ENCODE measurements at places on chromosomes 3 and 15.

DNA sequence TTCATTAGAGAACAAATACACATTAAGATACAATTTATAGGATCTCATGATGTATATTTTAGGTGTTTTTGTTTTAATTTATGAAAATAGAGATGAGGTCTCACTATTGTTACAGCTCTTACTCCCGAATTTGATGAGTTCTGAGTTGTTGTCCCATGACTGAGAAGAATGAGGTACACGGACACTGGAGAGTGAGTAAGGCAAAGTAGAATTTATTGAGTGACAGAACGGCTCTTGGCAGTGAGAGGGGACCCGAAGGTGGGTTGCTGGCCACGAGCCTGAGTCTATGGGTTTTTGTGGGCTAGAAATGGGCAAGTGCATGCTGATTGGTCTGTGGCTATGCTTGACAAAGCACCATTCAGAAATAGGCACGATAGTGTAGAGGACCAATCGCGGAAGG is 3.1 kb upstream of the RNF168 start:
- DNase-seq: no peak

GRCh38 chr3:29212789-29213433 is 68.0 kb upstream of the RBMS3 start:
- no peak for DNase-seq

GRCh38 chr3:60792249-60792852 is 458.9 kb downstream of the FHIT start:
- DNase-seq: no peak

DNA sequence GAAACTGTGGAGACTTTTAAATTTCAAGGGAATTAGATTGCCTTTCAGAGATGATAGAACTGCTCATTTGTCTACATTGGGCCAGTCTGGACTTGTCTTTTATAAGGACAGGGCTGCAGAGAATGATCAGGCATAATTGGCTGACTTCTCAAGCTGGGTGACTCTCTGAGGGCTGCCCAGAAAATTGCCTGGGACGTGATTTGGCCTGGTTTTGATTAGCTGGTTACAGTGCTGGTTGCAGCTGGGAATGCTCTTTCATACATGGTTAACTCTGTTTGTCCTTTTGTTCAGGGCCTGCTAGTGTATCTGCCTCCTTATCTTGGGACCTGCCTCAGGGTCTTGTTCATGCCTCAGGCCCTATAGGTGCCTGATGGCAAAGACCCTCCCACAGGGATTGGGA is 245.6 kb downstream of the CLSTN2 start:
- peak; percentile 2 for DNase-seq

DNA sequence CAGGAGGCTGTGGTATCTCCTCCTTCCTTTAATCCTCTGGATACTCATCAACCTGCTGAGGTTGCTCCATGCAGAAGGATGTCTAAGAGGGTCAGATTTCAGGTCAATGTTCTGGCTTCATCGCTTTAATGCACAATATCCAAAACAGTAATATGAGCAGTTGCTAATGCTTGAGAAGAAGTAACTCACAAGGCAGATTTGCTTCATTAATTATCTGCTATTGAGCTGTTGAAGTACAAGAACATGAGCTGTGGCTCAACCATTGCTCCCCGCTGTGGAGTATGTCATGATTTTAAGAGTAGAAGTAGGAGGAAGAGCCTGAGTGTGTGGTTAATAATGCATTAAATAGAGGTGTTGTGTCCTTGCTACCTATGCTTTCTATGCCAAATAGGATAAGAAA is 1412.9 kb upstream of the ALCAM start:
- DNase-seq: no peak

DNA sequence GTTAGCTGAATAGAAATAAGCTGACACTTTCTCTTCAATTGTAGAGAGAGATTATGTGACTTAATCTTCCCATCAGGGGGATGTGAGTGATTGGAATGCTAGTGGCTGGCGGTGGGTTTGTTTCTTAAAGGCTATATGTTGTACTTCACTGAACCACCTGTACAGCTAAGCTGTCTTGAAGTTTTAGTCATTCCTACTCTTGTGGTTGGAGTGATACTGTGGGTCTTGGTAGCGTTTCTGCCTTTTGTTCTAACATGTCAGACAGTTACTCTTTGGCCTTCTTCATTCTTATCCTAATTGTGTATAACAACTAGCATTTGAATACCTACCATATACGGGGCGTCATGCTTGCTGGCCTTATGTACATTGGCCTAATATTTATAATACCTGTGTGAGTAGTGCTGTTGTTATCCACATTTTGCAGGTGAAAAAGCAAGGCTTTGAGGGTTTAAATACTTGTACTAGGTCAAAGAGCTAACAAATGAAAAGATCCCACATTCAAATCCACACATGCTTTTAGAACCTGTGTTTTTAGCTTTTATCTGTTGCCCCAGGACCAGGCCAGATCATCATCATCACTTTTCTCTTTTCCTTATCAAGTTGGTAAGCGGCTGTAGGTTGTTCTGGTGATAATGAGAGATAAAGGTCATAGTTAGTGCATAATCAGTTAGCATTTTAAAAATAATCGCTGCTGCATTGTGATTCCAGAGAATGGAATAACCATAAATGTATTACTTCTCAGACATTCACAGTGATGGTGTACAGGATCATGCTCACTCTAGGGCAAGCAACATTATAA is 50.2 kb downstream of the AKAP13 start:
- no peak for DNase-seq

DNA sequence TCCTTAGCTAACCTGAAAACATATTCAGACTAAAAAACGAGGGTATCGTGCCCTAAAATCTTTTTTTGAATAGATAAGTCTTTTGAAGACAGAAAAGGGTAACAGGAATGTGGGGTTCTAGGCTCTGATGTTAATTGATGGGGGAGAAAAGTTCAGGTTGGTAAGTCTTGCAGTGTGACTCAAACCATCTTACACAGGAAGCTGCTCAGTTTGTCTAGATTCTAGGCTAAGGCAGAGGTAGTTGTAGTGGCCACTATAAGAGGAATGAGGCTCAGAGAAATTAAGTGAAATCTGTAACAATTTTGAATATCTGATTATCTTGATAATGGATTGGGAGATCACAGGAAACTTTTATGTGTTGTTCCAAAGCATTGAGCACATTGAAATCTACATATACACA is 267.9 kb downstream of the PDCD6IP start:
- no peak for DNase-seq

GRCh38 chr3:148863814-148864213 is 1.3 kb upstream of the CPA3 start:
- DNase-seq: no peak

GRCh38 chr3:65983100-65983499 is 55.6 kb downstream of the MAGI1 start:
- DNase-seq: no peak

GRCh38 chr3:133754455-133754854 is 8.3 kb downstream of the TF start:
- DNase-seq: no peak

GRCh38 chr15:29844290-29844903 is 22.1 kb upstream of the TJP1 start:
- DNase-seq: no peak

DNA sequence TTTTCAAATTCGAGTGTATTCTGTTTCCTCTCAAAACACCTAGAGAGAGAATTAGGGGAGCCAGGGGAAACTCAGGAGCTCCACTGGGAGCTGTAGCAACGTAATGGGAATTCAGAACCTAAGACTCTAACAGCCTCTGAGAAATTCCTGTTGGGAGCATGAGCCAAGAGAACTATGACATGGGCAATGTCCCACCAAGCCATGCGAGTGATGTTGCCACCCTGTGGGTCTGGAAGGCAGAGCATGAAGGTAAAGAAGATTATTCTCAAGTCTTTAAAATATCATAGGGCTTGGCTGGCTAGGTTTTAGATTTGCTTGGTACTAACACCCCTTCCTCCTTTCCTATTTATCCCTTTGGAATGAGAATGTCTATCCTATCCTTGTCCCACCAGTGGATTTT is 392.6 kb upstream of the ADAMTS9 start:
- DNase-seq: no peak

- DNase-seq: no peak
Observed at GRCh38 chr15:100911086-100911485, 8.1 kb upstream of the LRRK1 start.

GRCh38 chr15:88932875-88933330 is 19.7 kb upstream of the MFGE8 start:
- no peak for DNase-seq

DNA sequence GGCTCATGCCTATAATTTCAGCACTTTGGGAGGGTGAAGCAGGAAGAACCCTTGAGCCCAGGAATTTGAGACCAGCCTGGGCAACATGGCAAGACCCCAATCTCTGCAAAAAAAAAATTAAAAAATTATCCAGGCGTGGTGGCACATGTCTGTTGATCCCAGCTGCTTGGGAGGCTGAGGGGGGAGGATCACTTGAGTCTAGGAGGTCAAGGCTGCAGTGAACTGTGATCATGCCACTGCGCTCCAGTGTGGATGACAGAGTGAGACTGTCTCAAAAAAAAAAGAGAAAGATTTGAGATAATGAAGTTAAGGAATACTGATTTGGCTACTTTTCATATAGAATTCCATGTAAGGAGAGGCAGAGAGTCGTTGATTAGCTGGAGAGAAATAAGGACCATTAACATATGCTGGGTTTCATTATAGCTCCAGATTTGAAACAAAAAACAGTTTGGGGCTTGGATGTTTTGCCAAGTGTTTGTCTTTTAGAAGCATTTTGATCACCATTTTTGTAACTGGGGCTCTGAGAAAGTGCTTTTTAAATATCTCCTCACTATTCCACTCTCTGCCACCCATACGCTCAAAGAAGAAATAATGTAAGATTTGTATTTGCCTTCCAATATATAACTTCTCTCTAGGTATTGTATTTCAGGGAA is 214.2 kb downstream of the FEZF2 start:
- no peak for DNase-seq

GRCh38 chr3:48595526-48596121 is 495 bp upstream of the COL7A1 start:
- peak; percentile 94 for DNase-seq

GRCh38 chr3:40566694-40567093 is 41.9 kb downstream of the ZNF621 start:
- no peak for DNase-seq

- DNase-seq: peak; percentile 60
Observed at GRCh38 chr3:42216931-42217333, 49.1 kb downstream of the CCK start.

DNA sequence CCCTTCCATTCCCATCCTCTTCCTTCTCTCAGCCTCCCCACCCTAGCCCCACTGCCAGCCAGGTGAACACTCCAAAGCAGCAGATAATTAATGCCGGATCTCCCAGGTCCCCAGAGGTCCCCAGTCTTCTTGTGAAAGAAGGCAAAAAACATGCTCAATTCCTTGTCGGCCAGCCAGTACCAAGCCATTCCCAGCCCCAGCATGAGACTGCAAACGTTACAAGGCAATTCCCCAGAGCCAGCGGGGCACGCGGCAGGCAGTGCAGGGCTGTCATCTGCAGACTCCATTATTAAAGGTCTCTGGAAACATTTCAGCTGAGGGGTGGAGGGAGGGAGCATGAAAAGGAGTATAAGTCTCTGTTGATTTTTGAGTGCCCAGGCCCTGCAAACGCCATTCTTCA is 117.8 kb downstream of the XXYLT1 start:
- DNase-seq: peak; percentile 59

DNA sequence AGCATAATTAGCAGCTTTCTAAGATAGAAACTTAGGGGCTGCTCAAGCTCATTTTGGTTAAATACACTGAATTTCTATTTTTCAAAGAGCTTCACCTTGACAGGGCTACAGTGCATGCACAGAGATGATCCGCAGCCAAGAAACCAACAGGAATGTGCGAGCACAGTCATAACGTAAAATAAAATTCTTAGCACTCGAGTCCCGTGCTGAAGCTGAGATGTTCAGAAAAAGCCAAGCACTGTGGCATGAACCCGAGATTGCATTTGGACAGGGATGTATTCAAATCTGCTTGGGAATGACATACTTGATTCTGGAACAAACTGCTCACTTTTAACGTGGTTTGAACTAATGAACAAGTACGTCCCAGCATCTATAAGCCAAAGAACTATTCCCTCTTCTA is 340.3 kb downstream of the FOXP1 start:
- DNase-seq: no peak

GRCh38 chr3:193086681-193087080 is 154.3 kb upstream of the PLAAT1 start:
- DNase-seq: no peak

DNA sequence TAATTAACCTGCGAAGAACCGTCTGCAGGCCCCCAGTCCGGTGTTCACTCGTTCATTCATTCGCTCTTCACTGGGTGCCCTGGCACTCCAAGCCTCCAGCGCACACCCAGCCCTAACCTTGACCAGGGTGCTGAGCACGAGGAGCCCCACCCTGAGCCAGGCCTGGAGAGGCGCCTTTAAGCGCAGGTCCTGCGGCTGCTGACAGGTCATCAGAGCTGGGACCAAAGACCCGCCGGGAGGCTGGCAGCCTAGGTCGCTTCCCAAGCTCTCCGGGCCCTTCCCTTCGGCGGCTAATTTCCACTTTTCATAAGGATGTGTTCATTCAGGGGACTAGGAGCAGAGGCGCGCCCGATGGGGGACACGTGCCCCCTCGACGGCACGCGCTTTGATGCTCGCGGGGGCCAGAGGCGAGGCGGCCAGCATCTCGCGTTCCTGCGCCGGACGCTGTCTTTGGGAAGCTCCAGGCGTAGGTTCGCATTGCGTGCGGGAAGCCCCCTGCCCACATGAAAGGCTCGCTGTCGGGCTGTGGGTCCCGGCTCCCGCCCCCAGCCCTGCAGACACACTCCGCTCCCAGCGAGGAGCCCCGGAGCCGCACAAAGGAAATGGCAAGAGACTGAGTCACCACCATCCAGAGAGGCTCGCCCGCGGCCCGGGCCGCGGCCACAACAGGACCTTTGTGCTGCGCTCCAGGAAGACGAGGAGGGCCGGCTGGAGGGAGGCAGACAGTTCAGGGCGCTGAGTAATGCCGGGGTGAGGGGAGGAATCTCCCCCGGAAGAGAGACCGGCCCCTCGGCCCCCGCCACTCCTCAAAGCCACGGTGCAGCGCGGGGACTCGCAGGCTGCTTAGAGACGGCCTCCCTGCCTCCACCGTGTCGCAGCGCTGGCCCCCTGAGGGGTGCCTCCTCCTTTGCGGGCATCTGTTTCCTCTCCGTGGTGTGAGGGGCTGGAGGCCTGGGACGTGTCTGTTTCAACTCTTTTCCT is 266.4 kb upstream of the HES1 start:
- DNase-seq: peak; percentile 88

All from fibroblast of skin of scalp (primary cell).